ENCODE measurements at places on chromosomes 3 and 15.

- no peak overlapping the region for H3K27ac ChIP-seq
- H3K36me3 ChIP-seq = no peaks in the 10 kb centered on the region
- no peaks in the 10 kb centered on the region for H3K27me3 ChIP-seq
- H3K4me3 ChIP-seq = no peak overlapping the region
- no peak for DNase-seq
- H3K4me1 ChIP-seq = no peaks in the 10 kb centered on the region
These were observed 35.9 kb downstream of the CFAP91 start for GRCh38 chr3:119738741-119739140.

DNA sequence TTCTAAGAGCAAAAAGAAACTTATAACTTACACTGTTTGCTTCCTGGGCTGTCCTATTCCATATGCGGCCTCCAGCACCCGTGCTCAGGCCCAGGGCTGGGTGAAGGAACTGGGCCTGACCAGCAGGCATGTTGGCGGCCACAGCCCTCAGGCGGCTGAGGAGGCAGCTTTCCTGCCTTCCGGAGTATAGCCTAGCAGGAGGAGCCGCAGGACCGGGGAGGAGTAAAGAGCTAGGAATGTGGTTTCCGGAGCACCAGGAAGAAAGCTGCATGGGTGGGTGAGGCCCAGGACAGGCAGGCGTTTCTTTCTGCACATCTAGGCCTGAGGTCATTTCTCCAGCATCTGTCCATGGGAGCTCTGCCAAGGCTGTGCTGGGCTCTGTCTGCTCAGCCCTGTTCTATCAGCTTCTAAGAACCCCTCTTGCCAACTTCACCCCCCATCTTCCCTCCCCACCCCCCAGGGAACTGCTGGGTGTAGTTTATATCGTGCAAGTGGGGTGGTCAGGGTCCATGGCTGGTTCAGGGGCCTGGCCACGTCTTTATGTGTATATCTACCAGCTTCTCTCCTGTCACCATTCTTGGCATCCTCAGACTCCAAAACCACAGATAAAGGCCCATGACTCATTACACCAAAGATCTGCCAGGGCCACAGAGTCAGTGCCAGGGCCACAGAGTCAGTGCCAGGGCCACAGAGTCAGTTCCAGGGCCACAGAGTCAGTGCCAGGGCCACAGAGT, 7.8 kb upstream of the KIF7 start:
- DNase-seq = peak; percentile 82
- H3K27me3 ChIP-seq = no peaks in the 10 kb centered on the region
- no peaks in the 10 kb centered on the region for H3K36me3 ChIP-seq

GRCh38 chr3:56975567-56975966, 84.9 kb upstream of the SPATA12 start:
- no peak for DNase-seq
- H3K36me3 ChIP-seq = peaks cover 4% of the 10 kb centered on the region
- no peaks in the 10 kb centered on the region for H3K27me3 ChIP-seq
- no peak overlapping the region for H3K27ac ChIP-seq
- no peaks in the 10 kb centered on the region for H3K4me1 ChIP-seq
- H3K4me3 ChIP-seq = no peak overlapping the region

- peaks cover 5% of the 10 kb centered on the region for H3K36me3 ChIP-seq
- H3K27me3 ChIP-seq = no peaks in the 10 kb centered on the region
- peaks cover 8% of the 10 kb centered on the region for H3K4me1 ChIP-seq
These were observed 60.5 kb downstream of the SEC22A start for GRCh38 chr3:123262226-123262625.

DNA sequence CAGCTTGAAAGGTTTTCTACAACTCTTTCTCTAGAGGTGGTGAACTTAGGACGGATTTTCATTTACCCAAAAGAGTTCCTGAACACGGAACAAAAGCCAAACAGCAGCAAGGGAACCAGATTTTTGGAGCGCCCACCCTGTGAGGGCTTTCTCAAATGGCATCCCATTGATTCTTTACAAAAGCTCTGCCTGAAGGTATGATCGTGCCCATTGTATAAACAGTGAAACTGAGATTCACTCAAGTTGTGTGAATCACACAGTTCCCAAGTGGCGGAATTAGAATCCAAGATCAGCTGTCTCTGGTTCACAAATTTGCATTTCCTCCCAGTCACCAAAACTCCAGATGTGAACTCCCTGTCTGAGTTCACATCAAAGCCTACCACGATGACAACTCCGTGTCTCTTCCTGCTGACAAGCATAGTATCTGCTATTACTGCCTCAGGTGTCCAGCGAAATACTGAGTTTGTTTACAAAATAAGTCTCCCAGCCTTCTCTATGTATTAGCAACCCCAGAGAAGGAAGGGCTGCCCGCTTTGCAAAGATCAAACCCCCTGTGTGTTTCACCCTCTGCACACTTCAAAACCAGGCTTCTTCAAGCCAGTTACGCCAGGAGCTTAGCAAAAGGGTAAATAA, 235.9 kb upstream of the ST8SIA2 start:
- peak overlapping the region; percentile 74 for H3K27ac ChIP-seq
- H3K4me3 ChIP-seq = no peak overlapping the region

- no peaks in the 10 kb centered on the region for H3K27me3 ChIP-seq
- H3K36me3 ChIP-seq = no peaks in the 10 kb centered on the region
- DNase-seq = no peak
- H3K27ac ChIP-seq = no peak overlapping the region
- no peaks in the 10 kb centered on the region for H3K4me1 ChIP-seq
- H3K4me3 ChIP-seq = no peak overlapping the region
These were observed 577.8 kb downstream of the PYDC2 start for GRCh38 chr3:192038726-192039125.

DNA sequence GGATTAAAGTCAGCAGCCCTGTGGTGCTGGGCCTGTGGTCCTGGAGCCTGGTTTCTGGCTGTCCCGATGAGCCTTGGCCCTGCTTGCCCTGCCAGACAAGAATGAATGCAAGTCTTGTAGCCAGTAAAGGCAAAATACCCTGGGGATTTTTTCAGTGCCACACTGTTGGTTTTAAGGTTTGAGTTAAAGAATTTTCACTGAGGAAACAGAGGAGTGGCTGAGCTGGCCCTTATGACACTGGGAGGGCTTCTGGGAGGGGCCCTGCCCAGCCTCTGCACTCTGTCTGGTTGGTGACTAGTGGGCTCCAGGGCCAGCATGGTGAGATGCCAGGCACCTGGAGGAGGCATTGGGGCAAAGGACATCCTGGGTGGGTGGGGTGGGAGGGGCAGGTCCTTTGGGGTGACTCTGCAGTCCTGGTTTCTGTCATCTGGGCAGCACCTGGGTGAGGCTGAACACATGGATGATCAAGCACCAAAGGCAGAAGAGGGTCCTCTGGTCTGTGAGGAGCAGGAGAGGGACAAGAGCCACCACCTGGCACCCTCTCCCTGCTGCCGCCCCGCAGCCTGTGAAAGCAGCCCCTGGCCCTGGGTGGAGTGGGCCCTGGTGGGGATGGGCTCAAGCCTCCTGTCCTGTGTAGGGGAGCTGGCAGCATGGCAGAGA, 12.5 kb upstream of the PLA2G4E start:
- peaks cover 30% of the 10 kb centered on the region for H3K27me3 ChIP-seq
- H3K36me3 ChIP-seq = no peaks in the 10 kb centered on the region
- no peak overlapping the region for H3K4me3 ChIP-seq

- H3K27ac ChIP-seq = no peak overlapping the region
- no peaks in the 10 kb centered on the region for H3K27me3 ChIP-seq
- no peak for DNase-seq
- H3K4me3 ChIP-seq = no peak overlapping the region
These were observed 65.9 kb downstream of the THSD4 start for GRCh38 chr15:71180986-71181853.

DNA sequence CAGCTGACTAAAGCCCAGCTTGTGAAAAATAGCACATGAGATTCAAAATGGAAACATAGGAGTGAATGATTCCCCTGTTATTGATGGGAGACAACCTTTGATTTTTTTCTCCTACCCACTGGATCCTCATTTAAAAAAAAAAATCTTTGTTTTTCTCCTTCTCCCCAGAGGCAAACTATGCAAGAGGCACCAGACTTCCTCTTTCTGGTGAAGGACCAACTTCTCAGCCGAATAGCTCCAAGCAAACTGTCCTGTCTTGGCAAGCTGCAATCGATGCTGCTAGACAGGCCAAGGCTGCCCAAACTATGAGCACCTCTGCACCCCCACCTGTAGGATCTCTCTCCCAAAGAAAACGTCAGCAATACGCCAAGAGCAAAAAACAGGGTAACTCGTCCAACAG, 2.6 kb downstream of the CACNA1D start:
- H3K36me3 ChIP-seq = peaks cover 25% of the 10 kb centered on the region
- no peak overlapping the region for H3K4me3 ChIP-seq
- H3K27me3 ChIP-seq = no peaks in the 10 kb centered on the region
- DNase-seq = no peak
- peaks cover 14% of the 10 kb centered on the region for H3K4me1 ChIP-seq

DNA sequence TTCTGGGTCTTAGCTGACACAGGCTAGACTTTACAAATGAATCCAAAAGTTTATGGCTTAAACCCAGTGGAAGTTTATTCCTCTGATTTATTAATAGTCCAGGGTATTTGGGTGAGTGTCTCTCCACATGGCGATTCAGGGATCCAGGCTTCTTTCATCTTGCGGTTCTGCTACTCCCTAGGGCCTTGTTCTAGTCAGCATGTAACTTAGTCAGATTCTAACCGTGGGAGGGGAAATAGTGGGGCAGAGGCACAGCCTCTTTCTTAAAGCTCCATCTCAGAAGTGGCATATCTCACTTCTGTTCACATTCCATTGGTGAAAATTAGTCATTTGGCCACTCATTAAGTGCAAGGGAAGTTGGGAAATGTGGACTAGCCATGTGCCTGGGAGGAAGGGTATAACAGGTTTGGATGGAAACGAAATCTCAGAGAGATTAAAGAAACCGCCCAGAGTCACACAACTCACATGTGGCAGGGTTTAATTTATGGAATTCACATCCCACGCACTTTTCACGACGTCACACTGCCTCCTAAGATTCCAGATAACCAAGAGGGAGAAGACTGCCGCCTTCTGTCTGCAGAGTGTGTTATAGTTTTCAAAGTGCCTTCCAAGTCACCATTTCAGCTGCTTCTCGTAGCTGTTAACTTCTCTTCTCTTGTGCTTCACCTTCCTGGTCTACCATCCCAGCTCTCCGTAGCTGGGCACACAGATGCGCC, 11.4 kb upstream of the RASGRF1 start:
- DNase-seq = no peak
- H3K27ac ChIP-seq = no peak overlapping the region
- H3K4me3 ChIP-seq = no peak overlapping the region
- H3K36me3 ChIP-seq = no peaks in the 10 kb centered on the region
- peaks cover 100% of the 10 kb centered on the region for H3K27me3 ChIP-seq

DNA sequence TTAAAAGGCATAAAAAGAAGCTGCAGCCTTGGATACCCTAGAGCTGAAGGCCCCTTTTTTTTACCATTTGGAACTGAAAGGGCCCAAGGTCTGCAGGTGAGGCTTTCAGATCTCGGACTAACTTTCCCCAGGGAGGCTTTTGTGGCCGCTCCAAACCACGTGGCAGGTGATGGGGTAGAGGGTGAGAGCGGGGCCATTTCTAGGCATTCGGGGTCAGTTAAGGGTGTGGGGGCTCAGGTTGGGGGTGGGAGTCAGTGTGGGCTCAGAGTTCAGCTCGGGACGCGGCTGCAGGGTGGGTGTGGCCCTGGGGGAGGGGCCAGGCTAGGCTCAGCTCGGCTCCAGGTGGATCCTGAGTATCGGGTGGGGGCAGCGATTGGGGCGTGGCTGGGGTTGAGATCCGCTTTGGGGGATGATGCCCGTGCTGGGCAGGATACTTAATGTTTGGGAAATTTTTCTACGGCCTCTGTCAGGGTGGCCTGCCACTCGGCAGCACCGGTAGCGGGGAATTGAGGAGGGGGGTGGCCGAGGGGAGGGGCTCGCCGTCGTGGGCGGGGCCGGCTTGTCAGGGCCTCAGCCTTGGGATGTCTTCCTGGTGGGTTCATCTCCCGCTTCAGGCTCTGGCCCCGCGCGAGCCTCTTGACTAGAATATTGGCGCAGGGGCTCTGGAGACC, 2.5 kb downstream of the KLF13 start:
- peak overlapping the region; percentile 69 for H3K4me3 ChIP-seq
- H3K27ac ChIP-seq = peak overlapping the region; percentile 67
- peaks cover 24% of the 10 kb centered on the region for H3K36me3 ChIP-seq
- DNase-seq = peak; percentile 4
- no peaks in the 10 kb centered on the region for H3K27me3 ChIP-seq

DNA sequence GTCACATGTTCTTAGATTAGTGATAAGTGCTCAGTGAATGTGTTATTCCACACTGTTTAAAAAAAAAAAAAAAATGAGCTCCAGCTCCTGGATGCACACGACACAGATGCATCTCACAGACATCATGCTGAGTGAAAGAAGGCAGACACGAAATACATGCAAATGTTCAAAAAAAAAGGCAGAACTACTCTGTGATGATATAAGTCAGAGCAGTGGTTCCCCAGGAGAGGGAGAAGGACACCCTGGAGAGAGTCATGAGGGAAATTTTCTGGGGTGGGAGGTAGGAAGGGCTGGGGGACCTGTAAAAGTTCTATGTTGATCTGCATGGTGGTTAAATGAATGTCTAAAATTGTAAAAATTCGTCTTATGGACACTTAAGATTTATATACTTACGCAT, 4.3 kb downstream of the CSRNP1 start:
- peaks cover 62% of the 10 kb centered on the region for H3K4me1 ChIP-seq
- DNase-seq = no peak
- H3K4me3 ChIP-seq = peak overlapping the region; percentile 88
- H3K27me3 ChIP-seq = no peaks in the 10 kb centered on the region

DNA sequence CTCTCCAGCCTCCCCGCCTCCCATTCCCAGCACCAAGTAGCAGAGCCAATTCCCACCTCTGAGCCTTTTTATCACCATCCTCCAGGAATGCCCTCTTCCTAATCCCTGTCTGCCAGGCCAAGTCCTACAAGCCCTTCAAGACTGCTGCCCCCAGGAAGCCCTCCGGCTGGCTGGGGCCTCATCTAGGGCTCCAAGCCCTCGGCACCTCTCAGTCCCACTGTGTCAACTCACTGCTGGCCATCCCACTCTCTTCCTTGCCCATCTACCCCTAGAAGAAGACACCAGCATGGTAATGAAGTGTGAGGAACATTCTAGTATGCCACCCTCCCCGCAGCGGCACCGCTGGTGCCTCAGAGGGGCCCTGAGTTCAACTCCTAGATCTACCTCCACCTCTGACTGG, 10.0 kb upstream of the GRIP2 start:
- no peak overlapping the region for H3K4me3 ChIP-seq
- H3K27me3 ChIP-seq = peaks cover 80% of the 10 kb centered on the region
- peaks cover 3% of the 10 kb centered on the region for H3K36me3 ChIP-seq

GRCh38 chr3:11323813-11324212, 51.6 kb downstream of the ATG7 start:
- DNase-seq = no peak
- peaks cover 4% of the 10 kb centered on the region for H3K36me3 ChIP-seq
- H3K4me1 ChIP-seq = no peaks in the 10 kb centered on the region
- H3K27ac ChIP-seq = no peak overlapping the region

Measured in Calu3 (cell line).